Endothelial cell of umbilical vein (primary cell): ENCODE measurements at places on chromosomes 2 and 18. TPM values are rescaled to one million over a fixed set of nuclear protein-coding genes. Genes with fewer than 3 reads are reported as not detected.
A peak's percentile ranks its signal among the peaks of the same experiment; 100 is the strongest.

Gene CD226
- total RNA-seq, result 0.20 and 0.25 TPM in 2 replicates

Gene TCF4
- total RNA-seq, result 374 and 390 TPM in 2 replicates

Gene GRB14
- 2.7 and 10.3 TPM in 2 replicates for total RNA-seq

DNA sequence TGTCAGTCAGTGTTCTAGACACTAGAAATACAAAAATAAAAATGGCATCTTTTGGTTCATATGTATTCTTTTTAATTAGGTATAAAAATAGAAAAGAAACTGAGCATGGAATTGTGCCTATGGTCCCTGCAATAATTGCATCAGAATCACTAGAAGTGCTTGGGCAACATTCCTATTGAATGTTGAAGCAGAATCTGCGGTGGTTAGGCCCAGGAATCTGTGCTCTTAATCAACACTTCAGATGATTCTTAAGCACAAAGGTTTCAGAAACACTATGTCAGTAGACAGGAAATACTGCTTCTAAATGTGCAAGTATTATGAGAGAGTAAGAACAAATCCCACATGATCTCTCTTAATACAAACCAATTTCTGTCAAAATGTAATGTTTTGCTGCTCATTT lies 20.3 kb upstream of the RBBP8 start:
- DNase-seq, result no peak

DNA sequence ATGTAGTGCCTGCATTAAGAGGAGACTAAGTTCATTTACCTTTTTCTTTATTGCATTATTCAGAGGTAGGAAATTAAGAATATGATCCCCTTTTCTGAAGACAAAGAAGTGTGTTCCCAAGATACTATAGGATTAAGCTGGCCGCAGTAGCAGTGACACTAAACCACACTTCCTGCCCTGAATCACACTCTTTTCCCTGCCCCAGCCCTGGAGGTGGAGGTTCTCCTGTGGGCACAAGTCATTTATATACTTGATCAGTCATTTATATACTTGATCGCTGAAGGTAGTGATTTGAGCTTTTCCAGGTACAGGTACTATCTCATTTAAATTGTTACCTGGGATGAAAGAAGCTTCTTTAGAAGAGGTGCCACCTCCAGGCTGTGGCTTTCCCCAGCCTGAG lies 78.6 kb downstream of the ARMC9 start:
- DNase-seq, result no peak

DNA sequence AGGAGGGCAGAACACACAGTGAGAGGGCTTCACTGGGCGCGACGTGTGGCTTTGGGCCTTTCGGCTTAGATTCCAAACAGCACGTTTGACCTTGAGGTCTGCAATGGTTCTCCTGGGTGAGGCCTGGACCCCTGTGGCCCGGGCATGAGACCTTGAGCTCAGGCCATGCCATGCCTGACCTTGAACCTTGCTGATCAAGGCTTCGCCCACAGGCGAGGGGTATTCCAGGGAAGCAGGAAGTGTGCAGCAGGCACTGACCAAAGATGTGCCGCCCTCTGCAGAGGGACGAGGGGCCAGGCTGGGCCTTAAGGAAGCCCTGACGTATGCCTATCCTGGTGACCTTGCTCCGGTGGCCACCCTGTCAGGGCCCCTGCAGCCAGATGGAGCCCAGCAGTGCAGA lies 178.3 kb upstream of the HDAC4 start:
- DNase-seq, result no peak

GRCh38 chr2:28320009-28320365 lies 72.7 kb upstream of the FOSL2 start:
- DNase-seq, result no peak

- DNase-seq, result no peak
These were observed 217.9 kb upstream of the RND3 start for GRCh38 chr2:150705357-150705756.

- no peak for DNase-seq
These were observed 523.9 kb upstream of the MEX3C start for GRCh38 chr18:51721388-51721787.

GRCh38 chr2:43003702-43004101 lies 211.3 kb upstream of the HAAO start:
- no peak for DNase-seq

DNA sequence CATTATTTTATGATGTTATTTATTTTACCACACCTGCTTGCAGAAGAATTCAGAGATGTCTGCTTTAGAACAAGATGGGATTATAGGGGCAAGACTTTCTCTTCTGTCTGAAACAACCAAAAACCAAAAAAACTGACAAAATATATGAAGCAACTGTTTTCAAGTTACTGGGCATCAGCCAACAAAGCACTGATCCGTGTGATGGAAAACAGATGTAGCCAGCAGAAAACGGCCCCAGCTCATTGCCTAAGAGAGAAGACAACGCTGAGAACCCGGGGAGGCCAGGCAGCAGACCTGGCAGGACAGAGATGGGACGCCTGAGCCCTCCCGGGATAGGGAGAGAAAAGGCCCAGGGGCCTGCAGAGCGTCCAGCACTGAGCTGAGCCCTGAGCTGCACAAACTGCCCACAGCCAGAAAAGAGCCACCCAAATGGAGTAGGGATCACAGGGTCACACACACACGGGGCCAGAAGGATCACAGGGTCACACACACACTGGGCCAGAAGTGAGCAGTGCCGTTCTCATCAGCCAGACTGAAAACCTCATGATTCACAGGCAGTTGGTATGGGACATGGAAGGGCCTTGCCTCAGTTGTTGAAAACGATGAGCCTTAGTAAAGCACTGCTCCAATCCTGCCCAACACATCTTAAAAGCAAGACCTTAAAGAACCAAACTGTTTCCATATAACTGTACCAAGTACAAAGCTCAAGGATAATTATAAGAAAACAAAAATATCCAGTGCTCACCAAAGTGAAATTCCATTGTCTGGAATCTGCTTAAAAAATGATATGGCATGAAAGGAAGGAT lies 12.1 kb downstream of the PXDN start:
- no peak for DNase-seq

GRCh38 chr2:105432044-105432399 lies 33.2 kb upstream of the FHL2 start:
- no peak for DNase-seq

- DNase-seq, result peak; percentile 92
These were observed 5.0 kb upstream of the ZSWIM2 start for GRCh38 chr2:186853951-186854350.
